Muscle of back (tissue), 13 donors: ENCODE measurements at places on chromosomes 12 and 14. TPM values are rescaled to one million over a fixed set of nuclear protein-coding genes. Genes with fewer than 3 reads are reported as not detected.

Gene KRT80
- polyA plus RNA-seq: 11.4 TPM

Gene OAS2
- polyA plus RNA-seq: 2.8 TPM

Gene AKAP5
- polyA plus RNA-seq: 0.66 TPM

GRCh38 chr12:73221836-73222235 lies 949.7 kb downstream of the TRHDE start:
- no peak for DNase-seq

GRCh38 chr12:62258941-62259630 lies 1.1 kb upstream of the USP15 start:
- DNase-seq: no peak

DNA sequence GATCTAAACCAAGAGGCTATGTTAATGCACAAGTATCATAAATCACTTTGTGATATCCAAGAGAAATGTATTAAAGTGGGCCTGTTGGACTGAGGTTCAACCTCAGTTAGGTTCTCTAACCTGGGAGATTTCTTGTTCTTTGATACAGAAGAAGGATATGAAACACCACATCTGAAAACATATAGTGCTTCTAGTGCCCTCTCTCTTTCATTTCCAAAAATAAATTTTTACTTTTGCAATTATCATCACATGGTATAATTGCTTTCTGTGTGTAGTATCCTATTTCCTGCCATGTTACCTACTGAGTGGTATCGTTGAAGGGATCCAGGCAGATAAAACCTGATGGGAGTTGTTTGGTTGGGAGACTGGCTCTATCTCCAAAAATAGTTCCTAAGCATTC lies 264.9 kb downstream of the CCER1 start:
- no peak for DNase-seq
